ENCODE measurements at places on chromosomes 1 and 21.

- no peak for DNase-seq
Measured at GRCh38 chr1:94982398-94982797, 55.5 kb upstream of the CNN3 start.

GRCh38 chr1:42957880-42958487 lies 684 bp downstream of the SLC2A1 start:
- peak; percentile 25 for DNase-seq

DNA sequence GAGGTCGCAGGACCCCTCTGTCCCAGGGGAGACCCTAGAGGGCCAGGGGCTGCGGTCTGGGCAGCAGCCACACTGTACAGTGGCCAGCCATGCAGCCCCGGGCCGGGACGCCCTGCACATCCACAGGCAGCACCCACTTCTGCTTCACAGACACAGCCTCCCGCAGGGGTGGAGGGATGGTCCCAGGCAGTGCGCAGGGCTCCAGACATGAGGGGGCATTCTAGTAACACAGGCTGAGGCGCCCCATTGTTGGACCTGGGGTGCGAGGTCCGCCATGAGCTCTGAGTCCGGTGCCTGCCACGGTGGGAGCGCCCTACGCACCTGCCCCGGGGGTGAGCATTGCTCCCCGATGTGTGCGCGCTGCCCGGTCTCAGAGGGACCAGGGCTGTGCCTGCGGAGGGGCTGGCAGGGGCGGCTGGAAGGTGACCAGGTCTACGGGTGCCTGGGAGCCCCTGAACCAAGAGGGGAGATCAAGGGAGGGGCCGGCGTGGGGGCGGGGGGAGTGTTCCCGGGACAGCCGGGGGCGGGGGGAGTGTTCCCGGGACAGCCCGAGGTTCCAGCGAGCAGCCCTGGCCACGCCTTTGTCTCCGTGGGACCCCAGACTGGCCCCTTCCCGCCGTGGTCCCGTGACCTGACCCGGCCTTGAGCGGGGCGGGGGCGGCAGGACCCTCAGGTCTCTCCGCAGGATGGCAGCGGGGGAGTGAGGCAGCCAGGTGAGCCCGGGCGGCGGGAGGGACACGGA lies 4.5 kb downstream of the MMEL1 start:
- no peak for DNase-seq

- DNase-seq = no peak
Measured at GRCh38 chr1:219324629-219325367, 151.1 kb downstream of the LYPLAL1 start.

- no peak for DNase-seq
Measured at GRCh38 chr1:159141584-159142390, 29.6 kb upstream of the CADM3 start.

DNA sequence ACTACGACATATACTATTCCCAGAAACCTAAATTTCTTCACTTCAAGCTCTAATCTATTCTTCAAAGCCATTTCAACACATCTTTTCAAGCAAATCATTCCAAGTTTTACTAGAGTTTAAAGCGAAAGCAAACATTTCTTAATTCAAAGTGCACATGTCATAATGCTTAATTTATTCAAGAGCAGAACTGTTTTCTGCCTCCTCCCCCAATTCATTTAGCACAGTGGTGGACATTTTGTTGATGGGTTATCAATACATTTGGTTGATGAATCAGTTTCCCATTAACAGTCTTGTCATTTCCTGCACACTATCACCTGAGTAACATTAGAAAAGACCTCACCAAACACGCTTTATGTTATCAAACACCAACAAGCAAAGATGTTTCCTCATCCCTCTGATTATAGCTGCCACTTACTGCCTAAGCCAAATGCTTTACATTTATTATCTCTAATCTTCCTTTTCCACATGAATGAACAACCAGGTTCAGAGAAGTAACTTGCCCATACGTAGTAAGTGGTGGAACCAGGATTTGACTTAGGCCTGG lies 2.0 kb downstream of the SRSF4 start:
- DNase-seq = no peak

GRCh38 chr1:229778794-229779193 lies 152.7 kb downstream of the URB2 start:
- peak; percentile 19 for DNase-seq

- DNase-seq = no peak
Measured at GRCh38 chr1:184896000-184896399, 78.3 kb downstream of the NIBAN1 start.

DNA sequence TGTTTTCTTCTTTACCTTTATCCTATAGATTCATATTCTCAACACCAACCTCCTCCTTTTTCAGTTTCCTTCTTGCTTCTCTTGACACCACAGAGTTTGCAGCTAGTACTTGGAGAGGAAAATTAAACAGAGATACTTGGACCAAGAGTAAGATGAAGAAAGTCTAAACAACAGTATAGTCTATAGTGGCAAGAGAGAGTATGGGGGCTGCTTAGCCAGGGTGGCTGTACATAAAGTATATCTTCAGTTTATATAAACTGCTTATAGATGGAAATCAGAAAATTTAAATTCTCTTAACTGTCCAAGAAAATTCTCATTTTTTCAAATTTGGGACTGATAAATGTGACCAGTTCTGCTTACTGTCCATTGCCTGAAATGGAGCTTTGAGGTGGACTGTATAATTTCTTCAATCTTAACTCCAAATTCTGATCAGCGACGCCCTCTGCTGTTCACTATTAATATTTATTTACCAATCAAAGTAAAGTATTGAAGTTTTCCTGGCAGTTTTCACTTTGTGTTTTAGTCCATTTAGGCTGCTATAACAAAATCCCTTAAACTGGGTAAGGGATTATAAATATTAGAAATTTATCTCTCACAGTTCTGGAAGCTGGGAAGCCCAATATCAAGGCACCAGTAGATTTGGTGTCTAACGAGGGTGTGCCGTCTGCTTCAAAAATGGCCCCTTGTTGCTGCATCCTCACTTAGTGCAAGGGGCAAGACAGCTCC lies 14.8 kb upstream of the METTL18 start:
- no peak for DNase-seq

DNA sequence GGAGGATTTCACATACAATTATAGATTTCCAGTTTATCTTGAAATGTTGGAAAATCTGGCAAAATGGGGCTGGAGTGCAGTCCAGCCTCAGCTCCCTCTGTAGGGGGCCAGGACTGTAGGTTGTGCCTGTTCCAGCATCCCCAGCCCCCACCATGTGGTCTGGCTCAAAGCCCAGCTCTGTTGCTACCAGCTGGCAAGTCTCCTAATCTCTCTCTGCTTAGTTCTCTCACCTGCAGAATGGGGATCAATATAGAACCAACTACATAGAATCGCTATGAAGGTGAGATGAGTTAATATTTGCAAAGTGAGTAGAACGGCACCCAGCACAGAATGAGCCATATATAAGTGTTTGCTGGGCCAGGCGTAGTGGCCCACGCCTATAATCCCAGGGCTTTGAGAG lies 50.0 kb upstream of the TARDBP start:
- peak; percentile 79 for DNase-seq

GRCh38 chr1:20147846-20148570 lies 8.9 kb downstream of the PLA2G2F start:
- no peak for DNase-seq

- no peak for DNase-seq
Measured at GRCh38 chr1:34331020-34331926, 154.6 kb downstream of the C1orf94 start.

GRCh38 chr1:59506952-59507351 lies 210.1 kb downstream of the FGGY start:
- DNase-seq = no peak

DNA sequence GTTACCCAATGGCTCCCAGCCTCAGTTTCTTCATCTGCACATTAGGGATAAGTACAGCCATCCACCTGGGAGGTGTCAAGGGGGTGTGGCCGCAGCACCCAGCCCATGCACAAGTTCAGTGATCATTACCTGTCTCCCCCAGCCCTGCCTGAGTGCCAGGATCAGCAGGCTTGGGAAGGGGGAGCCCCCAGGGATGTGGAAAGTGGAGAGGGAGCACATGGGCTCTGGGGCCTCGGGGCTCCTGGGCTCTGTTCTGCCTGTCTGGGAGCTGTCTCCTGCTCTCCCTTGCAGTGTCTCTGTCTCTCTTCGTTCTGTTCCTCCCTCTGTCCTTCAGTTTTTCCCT lies 10.8 kb upstream of the PADI1 start:
- DNase-seq = no peak

GRCh38 chr1:2539312-2539907 lies 9.3 kb upstream of the HES5 start:
- no peak for DNase-seq

- DNase-seq = peak; percentile 86
Measured at GRCh38 chr1:14168326-14169063, 430.0 kb upstream of the KAZN start.

- no peak for DNase-seq
Measured at GRCh38 chr1:1534401-1535154, 5.8 kb downstream of the TMEM240 start.

- DNase-seq = peak; percentile 9
Measured at GRCh38 chr1:12166834-12167492, at the start of gene TNFRSF1B. TNFRSF1B (plus strand) TSS chr1:12166991; CDS start chr1:12167092, 101 bp downstream.

DNA sequence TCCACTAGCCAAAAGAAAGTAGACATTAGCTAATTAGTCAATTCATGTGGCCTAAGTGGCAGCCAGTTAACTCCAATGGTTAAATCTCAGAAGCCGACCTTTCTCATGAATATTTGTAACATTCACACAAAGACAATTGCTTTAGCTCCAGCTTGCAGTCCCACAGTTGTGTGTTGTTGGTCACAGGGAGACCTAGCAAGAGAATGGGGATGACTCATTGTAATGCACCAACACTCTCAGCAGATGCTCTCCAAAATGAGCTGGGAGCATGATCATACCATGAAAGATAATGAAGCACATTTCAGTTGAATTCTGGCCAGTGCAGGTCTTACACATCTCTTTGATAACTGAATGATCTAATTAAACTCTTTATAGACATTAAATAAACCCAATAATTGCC lies 160.4 kb downstream of the HLX start:
- DNase-seq = no peak

- DNase-seq = no peak
Measured at GRCh38 chr1:32334274-32334861, 1.7 kb downstream of the MARCKSL1 start.

- no peak for DNase-seq
Measured at GRCh38 chr1:94109478-94109877, 11.5 kb downstream of the ABCA4 start.

DNA sequence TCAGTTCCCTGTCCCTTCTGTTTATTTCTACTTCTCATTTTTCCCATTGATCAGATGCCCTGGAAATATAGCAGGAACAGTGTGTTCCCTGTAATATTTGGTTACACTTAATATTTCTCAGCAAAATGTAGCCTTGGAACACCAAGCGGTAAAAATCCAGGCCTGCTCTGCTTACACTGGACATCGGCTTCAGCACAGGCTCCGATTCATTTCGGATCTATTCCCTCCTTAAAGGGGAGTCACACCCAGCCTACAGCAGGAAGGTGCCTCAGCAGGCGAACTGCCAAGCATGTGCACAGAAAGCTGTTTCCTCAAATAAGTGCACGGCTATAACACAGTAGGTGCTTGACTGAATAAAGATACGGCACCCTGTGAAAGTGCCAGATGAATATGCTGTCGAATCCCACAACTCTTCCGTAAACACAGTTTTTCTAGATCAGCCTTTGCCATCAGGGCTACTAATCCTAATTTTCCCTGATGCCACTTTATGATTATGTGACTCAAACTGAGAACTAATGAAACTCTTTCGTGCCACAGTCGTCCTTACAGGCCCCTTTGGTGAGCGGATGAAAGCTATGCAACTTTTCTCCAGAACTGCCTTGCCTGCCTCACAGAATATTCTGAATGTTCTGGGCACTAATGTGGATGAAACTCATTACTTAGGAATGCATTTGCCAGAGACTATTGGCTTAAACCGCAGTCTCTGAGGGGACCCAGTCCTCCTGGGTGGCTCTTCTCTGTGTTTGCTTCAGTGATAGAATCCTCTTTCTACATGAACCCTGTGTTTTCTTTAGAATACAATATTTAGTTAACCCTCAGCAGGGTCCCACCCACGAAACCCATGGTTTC lies 275.5 kb upstream of the RUNX1 start:
- DNase-seq = no peak

GRCh38 chr1:188394677-188395076 lies 1565.9 kb downstream of the PLA2G4A start:
- DNase-seq = no peak

DNA sequence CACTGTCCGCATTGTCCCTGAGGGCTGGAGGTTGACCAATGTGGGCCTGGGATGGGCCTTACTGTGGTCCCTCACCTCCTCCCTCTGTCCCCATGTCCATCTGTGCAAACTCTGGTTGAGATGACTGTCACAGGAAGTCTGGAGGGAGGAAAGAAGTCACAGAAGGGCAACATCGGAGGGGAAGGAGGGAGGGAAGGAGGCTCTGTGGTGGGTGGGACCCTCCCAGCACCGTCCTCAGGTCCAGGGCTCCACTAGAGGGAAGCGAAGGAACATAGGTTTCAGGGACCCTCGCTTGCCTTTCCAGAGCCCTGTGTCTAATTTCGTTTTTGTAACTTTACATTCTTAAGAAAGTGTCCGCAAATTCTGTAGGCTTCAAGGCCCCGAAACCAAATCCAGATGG lies 111.3 kb upstream of the SLC44A3 start:
- DNase-seq = no peak

- DNase-seq = peak; percentile 58
Measured at GRCh38 chr1:119115311-119115710, 25.1 kb downstream of the WARS2 start.

GRCh38 chr21:32135401-32136363 lies 143.2 kb downstream of the MIS18A start:
- no peak for DNase-seq

GRCh38 chr1:21814241-21814918 lies 2.3 kb downstream of the LDLRAD2 start:
- no peak for DNase-seq

DNA sequence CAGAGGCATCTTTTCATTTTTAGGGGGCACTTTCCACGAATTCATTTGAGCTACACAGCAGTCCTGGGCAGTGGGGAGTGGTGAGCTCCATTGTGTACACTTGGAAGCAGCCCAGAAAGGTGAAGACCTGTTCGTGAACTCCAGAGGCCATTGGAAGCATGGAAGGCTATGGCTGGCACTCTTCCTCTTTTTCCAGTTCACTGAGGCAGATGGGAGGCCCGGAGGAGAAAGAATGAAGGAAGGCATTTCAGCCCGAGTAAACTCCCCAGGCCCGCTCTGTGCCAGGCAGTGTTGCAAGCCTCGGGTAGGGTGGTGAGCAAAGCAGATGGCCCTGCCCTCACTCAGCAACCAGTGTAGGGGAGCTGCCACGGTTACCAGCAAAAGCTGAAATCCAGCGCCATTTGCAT lies 673 bp upstream of the DHCR24 start:
- DNase-seq = no peak

DNA sequence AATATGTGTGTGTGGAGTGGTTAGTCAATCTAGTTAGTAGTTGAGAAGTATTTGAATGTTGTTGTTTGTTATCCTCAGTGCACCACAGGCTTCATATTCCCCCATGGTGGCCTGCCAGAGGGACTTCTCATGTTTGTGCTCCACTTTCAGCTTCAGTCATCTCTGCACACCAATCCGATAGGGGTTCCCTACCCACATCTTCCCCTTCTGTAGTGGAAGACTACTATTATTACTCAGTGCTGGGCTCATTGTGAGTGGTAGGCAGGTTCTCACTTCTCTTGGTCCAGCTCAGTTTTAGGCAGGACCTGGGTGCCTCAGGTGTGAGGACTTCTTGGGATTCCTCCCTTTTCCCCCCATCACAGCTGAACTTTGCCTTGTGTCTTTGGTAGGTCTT lies 14.2 kb downstream of the MT1HL1 start:
- DNase-seq = no peak
